Calu3 (cell line): ENCODE measurements at places on chromosomes 16 and 17. TPM values are rescaled to one million over a fixed set of nuclear protein-coding genes. Genes with fewer than 3 reads are reported as not detected.

DNA sequence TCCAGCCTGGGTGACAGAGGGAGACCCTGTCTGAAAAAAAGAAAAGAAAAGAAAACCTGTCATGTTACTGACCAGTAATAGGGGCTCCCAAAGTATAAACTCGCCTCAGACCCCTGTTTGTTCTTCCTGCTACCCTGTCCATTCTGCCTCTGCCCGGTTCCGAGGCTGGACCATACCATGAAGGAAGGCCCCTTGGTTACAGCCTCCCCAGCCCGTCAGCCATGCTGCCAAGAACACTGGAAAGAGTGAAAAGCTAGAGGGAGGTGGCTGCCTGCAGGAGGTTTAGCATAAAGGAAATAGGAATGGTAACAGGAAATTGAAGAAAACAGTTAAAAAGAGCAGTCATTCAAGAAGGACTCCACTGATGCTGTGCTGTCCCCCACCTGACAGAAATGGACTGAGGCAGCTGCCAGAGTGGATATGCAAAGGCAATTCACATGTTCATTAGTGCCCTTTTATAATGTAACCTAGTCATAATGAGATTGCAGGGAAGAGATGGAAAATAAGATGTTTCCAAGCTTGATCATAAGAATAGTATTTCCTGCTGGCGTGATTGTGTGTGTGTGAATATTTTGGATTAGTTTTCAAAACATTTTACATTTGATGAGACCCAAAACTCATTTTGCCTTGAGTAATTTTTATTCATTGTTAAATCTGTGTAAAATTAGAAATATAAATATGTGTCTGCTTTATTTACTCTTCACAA, 102.6 kb downstream of the GOSR1 start:
- peaks cover 39% of the 10 kb centered on the region for H3K27me3 ChIP-seq
- no peak for DNase-seq
- peaks cover 6% of the 10 kb centered on the region for H3K4me1 ChIP-seq
- no peak overlapping the region for H3K4me3 ChIP-seq

Gene IL34
- 0.35 and 0.39 TPM in 2 replicates for total RNA-seq

DNA sequence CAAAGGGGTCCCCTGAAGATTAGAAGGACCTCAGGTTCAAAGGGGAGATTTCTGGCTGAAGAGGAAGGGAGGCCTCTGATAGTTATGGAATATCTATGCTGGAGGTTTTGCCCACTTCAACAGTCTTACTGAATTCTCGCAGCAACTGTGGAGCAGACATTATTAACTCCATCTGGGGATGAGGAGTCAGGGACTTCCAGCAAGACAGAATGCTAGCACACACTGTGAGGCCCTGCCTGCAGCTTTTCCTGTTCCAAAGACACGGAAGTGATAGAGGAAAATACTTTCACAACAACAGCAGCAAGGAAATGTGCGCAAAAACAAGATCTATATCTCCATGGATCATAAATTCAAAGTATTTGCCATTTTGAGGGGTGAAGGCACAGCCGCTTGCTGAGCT, 72.8 kb downstream of the RPH3AL start:
- no peaks in the 10 kb centered on the region for H3K4me1 ChIP-seq
- no peak overlapping the region for H3K27ac ChIP-seq
- no peak for DNase-seq
- no peaks in the 10 kb centered on the region for H3K27me3 ChIP-seq
- H3K36me3 ChIP-seq, result no peaks in the 10 kb centered on the region
- H3K4me3 ChIP-seq, result no peak overlapping the region

GRCh38 chr16:24054741-24055491, 201.2 kb upstream of the CACNG3 start:
- no peak for DNase-seq
- H3K4me3 ChIP-seq, result no peak overlapping the region
- H3K4me1 ChIP-seq, result no peaks in the 10 kb centered on the region
- no peak overlapping the region for H3K27ac ChIP-seq
- peaks cover 93% of the 10 kb centered on the region for H3K27me3 ChIP-seq

GRCh38 chr17:36932694-36933511, 4.4 kb upstream of the LHX1 start:
- peaks cover 55% of the 10 kb centered on the region for H3K4me1 ChIP-seq
- H3K27ac ChIP-seq, result peak overlapping the region; percentile 16

DNA sequence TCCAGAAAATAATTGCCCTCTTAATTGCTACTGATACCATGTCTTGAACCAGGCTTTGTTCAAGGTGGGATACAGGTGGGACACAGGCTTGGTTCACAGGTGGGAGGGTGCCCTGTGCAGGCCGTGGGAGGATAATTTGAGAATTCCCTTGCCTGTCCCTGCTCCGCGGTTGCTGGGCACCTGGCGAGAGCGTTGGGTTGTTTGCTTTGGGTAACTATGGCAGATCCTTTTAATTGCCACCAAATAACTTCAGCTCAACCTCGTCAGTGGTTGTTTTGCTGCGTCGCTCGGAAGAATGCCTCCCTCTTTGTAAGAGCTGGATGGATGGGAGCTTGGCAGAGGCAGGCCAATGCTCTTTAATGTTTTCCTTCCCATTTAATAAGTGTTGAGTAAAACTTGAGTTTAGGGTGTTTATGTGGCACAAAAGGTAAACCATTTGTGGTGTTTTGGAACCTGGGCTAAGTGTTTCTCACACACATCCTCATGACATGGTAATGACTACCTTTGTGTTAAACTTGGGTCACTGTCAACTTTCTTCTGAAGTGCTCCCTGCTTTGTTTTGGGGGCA, 202.5 kb downstream of the MSI2 start:
- no peak overlapping the region for H3K4me3 ChIP-seq
- no peaks in the 10 kb centered on the region for H3K27me3 ChIP-seq
- DNase-seq, result no peak
- peaks cover 6% of the 10 kb centered on the region for H3K36me3 ChIP-seq
- peak overlapping the region; percentile 42 for H3K27ac ChIP-seq
- H3K4me1 ChIP-seq, result peaks cover 35% of the 10 kb centered on the region

- no peak overlapping the region for H3K4me3 ChIP-seq
- H3K36me3 ChIP-seq, result no peaks in the 10 kb centered on the region
- no peak overlapping the region for H3K27ac ChIP-seq
- peaks cover 91% of the 10 kb centered on the region for H3K27me3 ChIP-seq
- DNase-seq, result no peak
Measured at GRCh38 chr17:73773702-73774101, 129.5 kb upstream of the SDK2 start.

DNA sequence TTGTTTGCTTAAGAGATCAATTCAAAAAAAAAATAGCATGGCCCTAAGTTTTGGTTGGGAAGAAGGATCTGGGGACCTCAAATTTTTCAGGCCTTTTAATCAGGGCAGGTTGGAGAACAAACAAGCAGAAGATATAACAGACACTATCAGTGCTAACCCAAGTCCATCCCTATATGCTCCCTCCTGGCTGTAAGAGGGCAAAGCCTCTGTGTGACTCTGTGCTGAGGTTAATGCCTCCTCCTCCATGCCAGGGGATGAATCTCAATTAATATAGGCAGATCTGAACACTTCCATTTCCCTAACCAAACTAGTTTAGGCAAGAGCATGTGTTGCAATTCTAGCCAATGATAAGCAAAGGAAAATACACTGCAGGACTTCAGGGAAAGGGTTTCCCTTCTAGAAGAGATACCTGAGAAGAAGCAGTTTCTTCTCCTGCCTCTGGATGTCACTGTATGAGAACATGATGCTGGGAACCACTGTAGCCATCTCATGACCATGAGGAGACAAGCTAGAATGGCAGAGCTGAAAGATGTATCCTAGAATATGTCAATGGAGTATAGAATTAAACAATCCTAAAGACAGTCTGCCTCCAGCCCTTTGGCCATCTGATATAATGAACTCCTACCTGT, 76.0 kb downstream of the CHD9NB start:
- H3K27me3 ChIP-seq, result peaks cover 59% of the 10 kb centered on the region
- DNase-seq, result peak; percentile 4
- H3K4me1 ChIP-seq, result no peaks in the 10 kb centered on the region
- no peak overlapping the region for H3K27ac ChIP-seq
- H3K36me3 ChIP-seq, result no peaks in the 10 kb centered on the region

Gene COG4
- 88.6 and 97.8 TPM in 2 replicates for total RNA-seq

DNA sequence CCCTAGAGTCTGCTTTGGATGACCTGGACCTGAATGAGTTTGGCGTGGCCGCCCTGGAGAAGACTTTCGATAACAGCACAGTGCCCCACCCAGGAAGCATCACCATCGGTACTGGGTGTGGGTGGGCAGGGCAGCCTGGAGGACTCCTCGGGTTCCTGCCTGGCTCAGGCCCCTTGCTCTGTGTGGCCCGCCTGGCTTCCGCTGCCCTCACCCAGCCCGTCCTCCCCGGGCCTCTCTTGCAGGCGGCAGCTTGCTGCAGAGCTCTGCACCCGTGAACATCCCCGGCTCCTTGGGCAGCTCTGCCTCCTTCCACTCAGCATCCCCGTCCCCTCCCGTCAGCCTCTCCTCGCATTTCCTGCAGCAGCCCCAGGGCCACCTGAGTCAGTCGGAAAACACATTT, 24.5 kb downstream of the UNC13D start:
- H3K36me3 ChIP-seq, result peaks cover 56% of the 10 kb centered on the region
- DNase-seq, result no peak
- no peak overlapping the region for H3K27ac ChIP-seq
- no peaks in the 10 kb centered on the region for H3K27me3 ChIP-seq
- H3K4me3 ChIP-seq, result no peak overlapping the region
- H3K4me1 ChIP-seq, result peaks cover 6% of the 10 kb centered on the region

Gene SLC5A11
- 0.64 TPM in 1 of 2 replicates, not detected in the other for total RNA-seq

DNA sequence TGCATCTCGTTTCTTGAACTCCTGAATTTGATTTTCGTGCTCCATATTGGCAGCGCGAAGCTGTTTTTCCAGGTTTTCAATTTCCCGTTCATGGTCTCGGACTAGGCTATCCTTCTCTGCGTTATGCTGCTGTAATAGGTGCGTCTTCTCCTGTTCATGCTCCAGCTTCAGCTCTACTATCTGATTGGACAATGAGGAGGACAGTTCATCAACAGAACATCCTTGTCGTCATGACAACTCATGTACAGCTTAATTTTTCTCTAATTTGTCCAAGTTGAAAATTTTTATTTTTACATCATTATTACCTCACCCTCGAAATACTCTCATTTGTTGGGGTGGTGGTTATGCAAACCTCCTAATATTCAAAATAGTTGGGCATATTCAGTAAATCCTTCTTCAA, 289.8 kb downstream of the CEP112 start:
- no peak for DNase-seq
- no peak overlapping the region for H3K27ac ChIP-seq
- H3K4me1 ChIP-seq, result no peaks in the 10 kb centered on the region
- H3K27me3 ChIP-seq, result no peaks in the 10 kb centered on the region

DNA sequence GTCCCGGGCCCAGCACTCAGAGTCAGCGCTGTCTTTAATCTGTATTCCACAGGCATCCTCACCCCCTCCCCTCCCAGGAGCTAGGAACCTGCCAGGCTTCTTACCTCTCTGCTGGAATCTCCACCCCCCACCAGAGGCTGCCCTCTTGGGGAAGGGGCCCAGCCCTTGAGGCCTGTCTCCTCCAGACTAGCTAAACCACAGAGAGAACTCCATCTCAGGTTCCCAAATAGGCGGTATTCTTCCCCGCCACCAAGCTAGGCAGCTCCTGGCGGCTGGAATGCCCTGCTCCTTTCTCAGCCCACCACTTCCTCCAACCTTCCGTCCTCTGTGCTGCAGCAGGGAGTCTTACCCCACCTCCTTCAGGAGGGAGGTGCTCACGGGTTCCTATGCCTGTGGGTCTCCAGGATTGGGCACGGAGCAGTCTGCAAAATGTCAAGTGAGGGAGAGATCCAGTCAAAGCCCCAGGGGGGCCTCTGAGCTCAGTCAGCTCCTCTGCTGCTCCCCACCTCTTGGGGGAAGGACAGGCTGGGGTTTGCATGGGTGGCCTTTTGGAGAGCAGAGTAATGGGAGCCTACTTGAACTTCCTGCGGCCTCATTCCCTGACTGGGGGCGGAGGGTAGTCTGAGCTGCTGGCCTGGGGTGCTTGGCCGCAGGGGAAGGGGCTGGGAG, 55.7 kb downstream of the SREBF1 start:
- peaks cover 32% of the 10 kb centered on the region for H3K4me1 ChIP-seq
- peaks cover 17% of the 10 kb centered on the region for H3K36me3 ChIP-seq
- no peak overlapping the region for H3K27ac ChIP-seq
- DNase-seq, result peak; percentile 14
- peak overlapping the region; percentile 65 for H3K4me3 ChIP-seq
- no peaks in the 10 kb centered on the region for H3K27me3 ChIP-seq

DNA sequence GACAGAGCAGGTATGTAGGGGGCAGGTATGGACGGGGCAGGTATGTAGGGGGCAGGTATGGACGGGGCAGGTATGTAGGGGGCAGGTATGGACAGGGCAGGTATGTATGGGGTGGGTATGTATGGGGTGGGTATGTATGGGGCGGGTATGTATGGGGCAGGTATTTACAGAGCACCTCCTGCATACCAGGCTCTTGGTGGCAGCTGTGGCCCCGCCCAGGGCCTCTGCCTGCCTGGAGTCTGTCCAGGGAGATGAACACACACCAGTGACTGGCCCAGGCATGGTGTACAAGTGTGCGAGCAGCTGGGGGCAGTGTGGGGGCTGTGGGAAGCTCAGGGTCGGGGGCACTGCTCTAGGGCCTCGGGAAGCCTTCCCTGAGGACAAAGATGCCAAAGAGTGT, 4.4 kb downstream of the RPL3L start:
- H3K36me3 ChIP-seq, result no peaks in the 10 kb centered on the region
- no peak for DNase-seq
- no peak overlapping the region for H3K27ac ChIP-seq
- H3K4me3 ChIP-seq, result no peak overlapping the region

Gene TAT
- total RNA-seq, result 0.10 TPM in 1 of 2 replicates, not detected in the other

DNA sequence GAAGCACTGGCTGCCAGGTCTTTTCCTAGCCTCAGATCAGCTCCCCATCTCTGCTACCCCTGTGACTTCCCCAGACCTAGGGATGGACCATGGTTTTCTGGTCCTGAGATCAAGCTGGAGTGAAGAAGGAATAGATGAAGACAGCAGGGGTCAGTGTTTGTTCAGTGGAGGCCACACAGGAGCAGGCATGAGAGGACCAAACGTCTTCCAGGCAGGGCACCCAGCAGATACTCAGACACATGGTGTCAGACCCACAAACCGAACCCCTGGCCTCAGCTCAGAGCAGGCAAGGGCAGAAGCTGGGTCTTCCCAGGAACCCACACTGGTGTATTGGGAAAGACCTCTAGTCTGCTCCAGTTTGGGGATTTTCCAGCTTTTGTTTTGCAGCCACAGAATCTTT, 189.7 kb downstream of the IRX5 start:
- no peak overlapping the region for H3K27ac ChIP-seq
- no peak for DNase-seq
- no peaks in the 10 kb centered on the region for H3K36me3 ChIP-seq
- H3K4me1 ChIP-seq, result no peaks in the 10 kb centered on the region

DNA sequence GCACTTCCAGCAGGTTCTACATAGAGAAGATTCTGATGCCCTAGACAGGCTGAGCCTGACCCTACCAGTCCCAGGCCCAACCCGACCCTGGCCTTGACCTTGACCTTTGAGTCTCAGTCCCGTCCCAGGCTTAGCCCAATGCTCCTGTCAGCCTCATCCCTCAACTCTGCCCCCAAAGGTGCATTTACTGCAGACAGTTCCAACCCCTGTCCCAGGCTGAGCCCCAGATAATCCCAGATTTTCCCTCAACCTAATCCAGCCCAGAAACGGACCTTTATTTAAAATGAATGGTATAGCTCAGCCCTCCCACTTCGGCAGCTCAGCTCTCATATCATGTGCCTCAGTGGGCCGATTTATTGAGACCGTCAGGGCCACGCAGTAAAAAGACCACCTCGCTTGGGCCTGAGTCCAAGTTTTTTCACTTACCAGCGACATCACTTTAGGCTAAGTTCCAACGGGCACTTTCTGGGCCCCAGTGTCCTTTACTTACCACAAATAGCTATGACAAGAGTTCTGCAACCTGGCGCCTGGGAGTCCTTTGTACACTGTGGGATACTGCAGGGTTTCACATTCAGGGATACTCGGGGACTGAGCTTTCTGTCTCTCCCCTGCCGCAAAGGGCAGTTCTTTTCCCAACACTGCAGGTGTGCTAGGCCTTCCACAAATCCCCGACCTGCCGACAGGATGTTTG, 89.5 kb downstream of the WSCD1 start:
- no peak overlapping the region for H3K4me3 ChIP-seq
- no peak overlapping the region for H3K27ac ChIP-seq
- no peaks in the 10 kb centered on the region for H3K36me3 ChIP-seq
- H3K27me3 ChIP-seq, result peaks cover 95% of the 10 kb centered on the region
- no peaks in the 10 kb centered on the region for H3K4me1 ChIP-seq
- DNase-seq, result no peak
